ENCODE measurements at places on chromosomes 4 and X.

GRCh38 chr4:57854748-57855147 lies 744.6 kb upstream of the IGFBP7 start:
- DNase-seq: no peak

- DNase-seq: peak; percentile 82
Measured at GRCh38 chr4:52643785-52644244, 15.3 kb downstream of the USP46 start.

DNA sequence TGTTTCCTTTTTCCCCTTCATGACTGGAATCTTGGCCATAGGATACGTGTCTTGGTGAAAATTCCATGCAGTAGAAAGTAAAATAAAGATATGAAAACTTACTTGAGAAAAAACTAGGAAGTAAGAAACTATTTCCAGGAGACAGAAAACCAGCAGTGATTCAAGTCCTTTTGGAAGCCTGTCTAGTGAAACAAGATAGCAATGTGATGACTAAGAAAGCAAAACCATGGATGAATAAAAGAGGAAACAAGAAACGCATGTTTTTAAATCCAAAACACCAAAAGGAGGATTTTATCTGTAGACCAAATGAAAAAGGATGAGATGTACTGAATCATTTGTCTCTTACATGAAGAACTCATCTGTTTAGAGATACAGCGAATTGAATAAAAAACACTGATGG lies 1430.0 kb downstream of the ARAP2 start:
- no peak for DNase-seq

GRCh38 chr4:6788123-6788522 lies 5.6 kb downstream of the KIAA0232 start:
- DNase-seq: peak; percentile 67

- DNase-seq: peak; percentile 92
Measured at GRCh38 chr4:1693131-1693896, 9.2 kb upstream of the FAM53A start.

- DNase-seq: no peak
Measured at GRCh38 chrX:137032841-137033773, 688 bp downstream of the GPR101 start.

GRCh38 chr4:177728361-177729152 lies 286.3 kb upstream of the AGA start:
- no peak for DNase-seq

- DNase-seq: no peak
Measured at GRCh38 chr4:166957451-166957850, 276.8 kb downstream of the SPOCK3 start.

DNA sequence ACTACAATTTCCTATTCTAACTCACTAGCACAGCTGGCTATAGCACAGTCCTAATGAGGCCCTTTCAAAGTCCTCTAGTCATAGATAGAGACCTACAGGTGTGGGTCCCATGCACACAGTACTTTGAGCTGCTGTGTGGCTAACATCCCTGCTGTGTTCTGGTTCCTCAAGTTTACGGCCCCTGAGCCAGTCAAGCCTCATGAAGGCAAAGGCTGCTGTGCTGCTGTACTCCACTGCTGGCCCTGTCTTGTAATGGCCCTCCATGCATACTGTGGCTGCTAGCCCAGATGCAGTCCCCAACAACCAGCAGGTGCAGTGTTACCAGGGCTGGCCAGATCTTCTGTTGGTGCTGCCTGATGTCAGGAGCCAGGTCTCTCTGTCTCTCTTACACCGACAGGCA lies 23.4 kb upstream of the ENPEP start:
- DNase-seq: no peak

DNA sequence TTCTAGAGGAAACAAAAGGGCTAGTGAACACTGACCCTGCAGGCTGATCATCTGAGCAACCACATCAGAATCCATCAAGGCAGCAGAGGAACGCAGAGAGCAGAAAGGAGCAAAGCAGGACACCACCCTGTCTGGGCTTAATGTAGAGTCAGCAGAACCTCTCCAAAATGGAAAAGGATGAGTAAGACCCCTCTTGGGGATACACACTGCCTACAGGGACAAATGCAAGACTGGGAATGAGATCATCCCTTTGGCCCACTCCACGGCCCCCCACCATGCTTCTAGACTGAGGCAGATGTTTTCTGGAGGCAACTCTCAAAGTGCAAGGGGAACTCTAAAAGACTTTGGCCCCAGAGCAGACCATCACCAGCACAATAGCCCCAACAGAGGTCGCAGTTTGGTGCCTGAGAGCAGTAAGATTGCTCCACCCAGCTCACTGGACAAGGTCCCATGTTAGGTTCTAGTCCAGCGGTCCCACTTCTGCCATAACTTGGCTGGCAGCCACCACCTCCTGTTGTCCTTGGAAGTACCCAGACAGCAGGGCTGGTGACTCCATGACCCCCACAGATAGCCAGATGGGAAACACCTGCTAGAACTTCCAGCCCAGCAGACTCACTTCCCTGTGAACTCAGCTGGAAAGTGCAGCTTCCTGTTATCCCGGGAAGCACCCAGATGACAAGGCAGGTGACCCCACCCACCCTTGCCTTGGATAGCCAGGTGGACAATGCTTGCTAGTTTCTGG lies 372.7 kb downstream of the INPP4B start:
- DNase-seq: no peak

- no peak for DNase-seq
Measured at GRCh38 chr4:114684462-114684861, 85.9 kb downstream of the UGT8 start.

- DNase-seq: no peak
Measured at GRCh38 chrX:6041630-6042029, 187.0 kb downstream of the NLGN4X start.

DNA sequence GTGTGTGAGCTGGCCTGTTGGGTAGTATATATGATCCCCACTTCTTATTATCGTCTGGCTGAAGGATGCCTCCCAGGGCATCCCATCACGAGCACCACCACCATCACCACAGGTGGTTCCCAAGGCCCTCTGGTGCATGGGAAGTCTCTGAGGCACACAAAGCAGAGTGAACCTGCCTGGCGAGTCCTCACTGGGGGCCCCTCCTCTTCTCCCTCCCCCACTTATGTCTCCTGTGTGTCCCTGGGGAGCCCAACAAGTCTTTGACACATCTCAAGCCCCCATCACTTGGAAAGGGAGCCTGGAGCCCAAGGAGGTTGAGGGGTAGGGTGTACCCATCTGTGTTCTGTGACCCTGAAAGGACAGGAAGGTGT lies 45.5 kb upstream of the NKX1-1 start:
- DNase-seq: peak; percentile 64

GRCh38 chr4:10925996-10926395 lies 241.4 kb upstream of the CLNK start:
- no peak for DNase-seq

GRCh38 chr4:140158365-140159030 lies 4.5 kb upstream of the MAML3 start:
- DNase-seq: no peak

- DNase-seq: no peak
Measured at GRCh38 chrX:109733613-109734083, 591 bp upstream of the ACSL4 start.

- DNase-seq: no peak
Measured at GRCh38 chrX:134622056-134622812, 36.0 kb downstream of the PLAC1 start.

GRCh38 chrX:140099221-140099620 lies 133.9 kb upstream of the CXorf66 start:
- no peak for DNase-seq

DNA sequence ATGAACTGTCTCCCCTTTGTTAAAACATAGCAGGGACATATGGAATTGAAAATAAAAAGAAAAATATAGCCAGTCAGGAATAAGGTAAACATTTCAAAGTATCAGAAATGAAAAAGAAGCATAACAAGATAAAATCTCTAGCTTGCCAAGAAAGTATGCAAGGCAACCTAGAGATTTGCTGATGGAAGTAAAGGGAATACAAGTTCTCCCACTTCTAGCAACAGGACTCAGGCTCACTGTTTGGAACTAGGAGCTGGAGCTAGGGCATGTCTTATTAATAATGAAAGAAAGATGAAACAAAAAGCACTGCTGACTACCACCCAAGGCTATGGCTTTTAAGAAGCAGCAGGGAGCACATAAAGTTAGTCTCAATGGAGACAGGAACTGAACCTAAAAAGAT lies 18.2 kb downstream of the ANKRD50 start:
- no peak for DNase-seq

GRCh38 chr4:129545599-129546278 lies 449.8 kb downstream of the C4orf33 start:
- DNase-seq: peak; percentile 89

GRCh38 chr4:43846111-43846587 lies 602.5 kb downstream of the KCTD8 start:
- DNase-seq: peak; percentile 68

DNA sequence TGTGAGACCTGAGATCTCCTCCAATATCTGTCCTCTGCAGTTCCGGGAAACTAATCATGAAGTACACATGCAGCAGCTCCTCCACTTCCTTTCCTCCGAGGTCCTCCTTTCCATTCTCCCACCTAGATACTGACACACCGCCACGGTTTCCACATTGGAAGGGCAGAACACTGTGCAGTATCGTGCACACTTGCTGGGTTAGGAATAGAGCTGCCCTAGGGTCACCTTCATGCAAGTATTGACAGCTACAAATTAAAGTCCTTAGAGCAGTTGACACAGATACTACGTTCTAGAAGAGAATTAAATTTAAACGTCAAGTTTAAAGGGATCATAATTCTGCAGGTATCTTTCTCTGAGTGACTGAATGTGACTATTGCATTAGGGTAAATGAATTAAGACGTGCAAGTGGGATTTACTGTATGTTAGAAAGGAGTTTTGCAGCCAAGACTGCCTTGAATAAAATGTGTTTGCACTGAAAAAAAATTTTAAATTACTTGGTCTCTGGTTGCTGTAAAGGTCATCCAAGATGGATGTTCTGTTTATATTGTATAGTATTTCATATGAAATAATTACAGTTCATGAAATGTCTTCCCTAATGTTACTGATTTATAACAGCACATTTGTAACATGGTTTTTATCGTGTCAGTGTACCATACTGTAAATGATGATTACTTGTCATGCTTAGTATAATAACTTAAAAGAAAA lies 117.7 kb downstream of the STOX2 start:
- DNase-seq: no peak

DNA sequence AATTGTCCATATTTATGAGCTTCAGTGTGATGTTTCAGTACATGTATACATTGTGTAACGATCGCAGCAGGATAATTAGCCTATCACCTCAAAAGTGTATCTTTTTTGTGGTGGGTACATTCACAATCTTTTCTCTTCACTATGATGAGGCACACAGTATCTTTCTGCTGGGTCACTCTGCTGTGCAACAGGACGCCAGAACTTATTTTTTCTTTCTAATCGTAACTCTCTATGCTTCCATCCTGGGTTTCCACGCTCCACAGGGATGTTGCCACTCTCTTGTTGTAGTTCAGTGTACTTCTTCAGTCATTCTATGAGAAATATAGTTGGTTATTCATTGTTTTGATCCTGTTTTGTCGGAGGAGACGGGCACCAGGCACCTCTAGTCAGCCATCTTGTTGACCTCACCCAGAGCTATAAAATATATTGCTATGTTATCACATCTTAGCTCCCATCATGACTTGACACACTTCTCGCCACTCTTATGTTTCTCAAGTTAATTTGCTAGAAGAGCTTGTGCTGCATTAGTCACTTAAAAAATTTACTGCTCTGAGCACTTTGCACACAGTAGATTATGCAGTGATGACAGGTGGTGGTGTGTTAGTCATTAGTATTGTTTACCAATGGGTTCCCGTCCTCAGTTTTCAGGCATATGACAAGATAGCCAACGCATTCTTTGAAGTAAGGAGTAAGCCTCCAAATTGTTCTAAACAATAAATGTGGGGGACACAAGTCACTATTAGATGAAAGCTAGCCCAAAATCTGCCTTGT lies 1002.7 kb upstream of the PCDH7 start:
- no peak for DNase-seq

DNA sequence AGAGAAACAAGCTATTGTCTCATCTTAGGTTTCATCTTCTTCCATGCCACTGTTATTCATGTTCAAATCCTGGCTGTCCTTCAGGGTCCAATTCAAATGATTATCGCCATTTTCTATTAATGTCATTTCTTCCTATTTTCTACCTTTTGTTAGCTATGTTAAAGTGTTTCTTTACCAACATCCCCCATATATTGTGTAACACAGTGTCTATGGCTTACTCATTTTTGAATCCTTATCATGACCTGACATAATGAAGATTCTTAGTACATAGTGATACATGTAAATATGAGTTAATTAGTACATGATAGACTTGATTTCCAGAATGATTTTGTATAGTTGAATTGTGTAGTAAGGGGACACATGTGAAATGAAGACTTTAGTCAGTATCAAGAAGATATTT lies 152.4 kb downstream of the SNCA start:
- no peak for DNase-seq

GRCh38 chr4:2469192-2469984 lies 482 bp downstream of the RNF4 start:
- peak; percentile 89 for DNase-seq

- no peak for DNase-seq
Measured at GRCh38 chr4:95439896-95440295, 108.9 kb downstream of the UNC5C start.

DNA sequence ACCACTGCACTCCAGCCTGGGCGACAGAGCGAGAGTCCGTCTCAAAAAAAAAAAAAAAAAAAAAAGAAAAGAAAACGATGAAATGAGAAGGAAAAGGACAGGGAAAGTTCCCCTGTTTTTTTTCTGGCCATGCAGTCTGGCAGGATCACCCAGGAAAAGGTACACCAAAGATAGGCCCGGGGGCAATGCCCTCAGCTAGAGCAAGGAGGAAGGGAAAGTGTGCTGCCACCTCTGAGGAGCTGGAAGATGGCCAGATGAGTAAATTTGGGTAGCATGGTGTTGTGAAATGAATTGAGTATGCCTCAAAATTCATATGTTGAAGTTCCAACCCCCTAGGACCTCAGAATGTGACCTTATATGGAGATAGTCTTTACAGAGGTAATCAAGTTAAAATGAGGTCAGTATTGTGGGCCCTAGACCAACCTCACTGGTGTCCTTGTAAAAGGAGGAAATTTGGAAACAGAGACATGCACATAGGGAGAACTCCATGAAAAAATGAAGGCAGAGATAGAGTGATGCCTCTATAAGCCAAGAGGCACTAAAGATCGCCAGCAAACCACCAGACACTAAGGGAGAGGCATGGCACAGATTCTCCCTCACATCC lies 28.9 kb downstream of the MAOB start:
- DNase-seq: no peak

DNA sequence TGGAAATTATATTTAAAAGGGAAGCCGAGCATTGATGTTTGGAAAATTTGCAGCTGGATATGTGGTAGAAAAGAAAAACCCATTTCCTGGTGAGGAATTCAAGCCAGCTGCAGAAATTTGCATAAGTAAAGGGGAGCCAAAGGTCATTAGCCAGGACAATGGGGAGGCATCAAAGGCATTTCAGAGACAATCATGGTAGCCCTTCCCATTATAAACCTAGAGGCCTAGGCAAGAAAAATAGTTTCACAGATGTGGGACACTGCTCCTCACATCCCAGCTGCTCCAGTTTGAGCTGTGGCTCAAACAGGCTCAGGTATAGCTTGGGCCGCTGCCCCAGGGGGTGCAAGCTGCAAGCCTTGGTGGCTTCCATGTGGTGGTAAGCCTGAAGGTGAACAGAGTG lies 35.8 kb downstream of the NAP1L3 start:
- DNase-seq: no peak

- peak; percentile 85 for DNase-seq
Measured at GRCh38 chrX:17737986-17738713, 857 bp downstream of the SCML1 start.
